ENCODE measurements at places on chromosomes 1 and 21. TPM values are rescaled to one million over a fixed set of nuclear protein-coding genes. Genes with fewer than 3 reads are reported as not detected.

GRCh38 chr1:101043776-101044175, 18.2 kb upstream of the DPH5 start:
- DNase-seq: peak; percentile 18

DNA sequence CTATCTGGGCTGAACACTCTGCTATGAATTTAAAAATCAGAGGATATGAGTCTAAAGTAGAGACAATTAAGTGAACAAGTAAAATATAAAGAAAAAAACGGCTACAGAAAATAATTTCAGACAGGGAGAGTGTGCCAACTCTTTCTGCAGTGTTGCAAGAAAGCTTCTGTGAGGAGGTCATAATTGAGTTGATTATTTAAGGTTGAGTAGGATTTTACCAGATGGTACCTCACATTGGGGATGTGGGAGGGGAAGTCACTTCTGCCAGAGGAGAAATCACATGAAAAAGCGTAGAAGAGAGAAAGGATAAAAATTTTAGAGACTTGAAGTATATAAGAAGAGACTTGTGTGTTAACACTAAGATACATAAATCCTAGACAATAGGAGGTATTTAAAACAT, 238.0 kb upstream of the NCAM2 start:
- no peak for DNase-seq

- DNase-seq: no peak
Measured at GRCh38 chr1:12170263-12170671, 3.5 kb downstream of the TNFRSF1B start.

DNA sequence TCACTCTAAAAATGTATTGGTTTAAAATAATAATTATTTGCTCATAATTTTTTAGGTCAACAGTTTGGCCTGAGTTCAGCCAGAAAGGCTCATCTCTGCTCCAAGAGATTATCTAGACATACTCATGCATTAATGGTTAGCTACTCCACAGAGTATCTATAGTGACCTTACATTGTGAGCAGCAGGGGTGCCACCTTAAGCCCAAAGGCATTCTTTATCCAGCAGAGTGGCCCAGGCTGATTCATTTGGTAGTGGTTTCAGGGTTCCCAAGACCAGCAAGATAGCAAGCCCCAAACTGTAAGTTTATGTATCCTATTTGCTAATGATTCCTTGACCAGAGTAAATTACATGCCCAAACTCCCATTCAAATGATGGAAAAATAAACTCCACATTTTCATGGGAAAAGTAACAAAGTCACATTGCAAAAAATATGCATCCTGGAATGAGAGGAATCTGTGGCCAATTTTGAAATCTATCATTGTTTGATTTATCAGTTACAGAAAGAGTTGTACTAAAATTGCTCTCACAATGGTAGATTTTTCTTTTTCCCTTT, 182.6 kb upstream of the KCNK2 start:
- no peak for DNase-seq

LCE1B gene
- total RNA-seq: 0.42 TPM

ZC3H11A gene
- total RNA-seq: 85.1 TPM

AMY2B gene
- 2.6 TPM for total RNA-seq

GJA5 gene
- 1.8 TPM for total RNA-seq

- no peak for DNase-seq
Measured at GRCh38 chr1:7366286-7366954, 404.7 kb upstream of the VAMP3 start.
